ENCODE measurements at places on chromosomes 3 and 15. TPM values are rescaled to one million over a fixed set of nuclear protein-coding genes. Genes with fewer than 3 reads are reported as not detected.

Gene B3GNT5
- total RNA-seq, result 31.4 TPM

Gene ROBO2
- total RNA-seq, result not detected

Gene KNL1
- 17.3 TPM for total RNA-seq

Gene CHRM5
- total RNA-seq, result not detected

Gene CLDN16
- total RNA-seq, result 0.35 TPM

Gene MYZAP
- total RNA-seq, result 6.7 TPM

Gene TMEM207
- not detected for total RNA-seq

Gene SV2B
- total RNA-seq, result not detected

Gene ZNF660
- 0.29 TPM for total RNA-seq

Gene VPS18
- 32.9 TPM for total RNA-seq

Gene BCL2A1
- total RNA-seq, result 0.86 TPM

Gene FGF7
- total RNA-seq, result 92.2 TPM

Gene PLA2G4E
- not detected for total RNA-seq

Gene CFAP161
- not detected for total RNA-seq

Gene RASGRP1
- 1.2 TPM for total RNA-seq

Gene SLC4A7
- total RNA-seq, result 10.6 TPM

Gene ACAN
- total RNA-seq, result not detected

Gene CDHR4
- not detected for total RNA-seq

Gene NEDD4
- total RNA-seq, result 33.8 TPM

Gene ARRDC4
- 13.3 TPM for total RNA-seq

Gene CCRL2
- 5.0 TPM for total RNA-seq

Gene HGD
- not detected for total RNA-seq

Gene SLC9C1
- total RNA-seq, result not detected

Gene VGLL3
- 43.0 TPM for total RNA-seq

Gene NBEAL2
- total RNA-seq, result 5.0 TPM

Gene AHSG
- not detected for total RNA-seq

Gene ITIH1
- not detected for total RNA-seq

Gene TM4SF4
- not detected for total RNA-seq

Gene GRK7
- total RNA-seq, result not detected

Gene CX3CR1
- not detected for total RNA-seq

Gene TMEM266
- total RNA-seq, result not detected

Gene EFHB
- total RNA-seq, result not detected

Gene LINGO1
- total RNA-seq, result not detected

Gene ST6GAL1
- total RNA-seq, result under 0.01 TPM

Gene MANF
- total RNA-seq, result 96.2 TPM

Gene RAB5A
- 46.1 TPM for total RNA-seq

Gene POC1A
- total RNA-seq, result 11.2 TPM

Gene ASTE1
- total RNA-seq, result 3.0 TPM
